ENCODE measurements at places on chromosomes 1 and 21. TPM values are rescaled to one million over a fixed set of nuclear protein-coding genes. Genes with fewer than 3 reads are reported as not detected.

DNA sequence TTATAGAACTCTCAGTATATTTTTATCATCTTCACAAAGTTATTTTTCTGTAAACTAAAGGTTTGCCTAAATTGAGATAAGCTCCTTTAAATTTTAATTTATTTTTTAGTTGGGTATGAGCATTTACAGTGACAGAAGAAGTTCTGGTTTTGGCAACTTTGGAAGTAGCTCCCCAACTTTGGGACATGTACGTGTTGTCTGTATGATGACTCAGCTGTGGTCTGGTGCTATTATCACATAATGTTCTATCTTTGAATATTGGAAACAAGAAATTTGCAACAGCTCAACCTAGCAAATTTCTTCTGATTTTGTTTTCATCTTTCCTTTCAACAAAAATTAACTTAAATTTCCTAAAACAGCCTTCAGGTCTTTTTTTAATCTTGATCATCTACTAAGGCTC lies 46.6 kb upstream of the C1orf105 start:
- H3K27ac ChIP-seq = no peak overlapping the region
- H3K27me3 ChIP-seq = no peaks in the 10 kb centered on the region
- no peak overlapping the region for H3K4me3 ChIP-seq
- peaks cover 20% of the 10 kb centered on the region for H3K4me1 ChIP-seq

DNA sequence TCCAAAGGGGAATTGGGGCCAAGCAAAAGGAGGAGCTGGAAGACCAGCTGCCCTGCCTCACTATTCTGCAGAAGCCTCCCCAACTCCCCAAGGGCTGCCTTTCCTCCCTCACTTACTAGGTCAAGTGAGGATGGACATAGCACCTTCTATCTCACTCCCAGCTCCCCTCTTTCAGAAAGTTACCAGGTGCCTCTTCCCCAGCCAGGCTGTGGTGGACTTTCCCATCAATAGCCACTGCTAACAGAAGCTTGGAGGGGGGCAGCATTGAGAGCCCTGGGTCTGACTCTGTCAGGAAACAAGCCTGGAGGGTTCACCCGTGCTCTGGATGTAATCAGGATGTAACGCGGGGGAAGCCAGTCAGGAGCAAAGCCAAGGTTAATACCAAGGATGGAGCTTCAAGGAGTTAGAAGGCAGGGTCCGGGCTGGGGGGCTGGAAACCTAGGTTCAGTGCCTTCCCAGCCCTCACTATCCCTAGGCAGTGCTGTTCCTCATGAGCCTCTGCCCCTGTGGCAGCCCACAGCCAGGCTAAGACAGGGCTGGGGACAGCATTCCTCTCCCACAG lies 127.8 kb upstream of the NGF start:
- H3K27me3 ChIP-seq = no peaks in the 10 kb centered on the region
- H3K27ac ChIP-seq = no peak overlapping the region
- peaks cover 5% of the 10 kb centered on the region for H3K4me1 ChIP-seq
- no peak for DNase-seq
- no peaks in the 10 kb centered on the region for H3K36me3 ChIP-seq

- no peaks in the 10 kb centered on the region for H3K27me3 ChIP-seq
- H3K4me1 ChIP-seq = no peaks in the 10 kb centered on the region
- no peak overlapping the region for H3K27ac ChIP-seq
- no peak overlapping the region for H3K4me3 ChIP-seq
Observed at GRCh38 chr1:96306809-96307560, 414.6 kb upstream of the PTBP2 start.

DNA sequence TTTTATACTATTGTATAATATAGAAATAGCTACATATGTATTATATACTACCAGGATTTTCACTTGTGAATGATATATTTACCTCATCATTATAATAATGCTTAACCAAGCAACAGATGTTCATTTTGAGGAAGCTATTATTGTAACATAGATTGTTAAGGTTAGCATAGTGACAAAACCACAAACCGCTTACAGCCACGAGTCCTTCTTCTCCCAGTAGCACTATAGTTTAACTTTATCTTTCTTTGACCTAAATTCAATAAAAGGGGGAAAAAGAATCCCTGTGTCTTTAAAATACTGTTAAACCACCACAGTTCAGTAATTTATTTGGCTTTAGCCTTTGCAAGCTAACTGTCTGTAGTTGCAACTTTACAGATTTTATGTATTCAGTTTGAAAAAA lies 1039.4 kb upstream of the B3GALT2 start:
- DNase-seq = no peak
- no peak overlapping the region for H3K4me3 ChIP-seq

DNA sequence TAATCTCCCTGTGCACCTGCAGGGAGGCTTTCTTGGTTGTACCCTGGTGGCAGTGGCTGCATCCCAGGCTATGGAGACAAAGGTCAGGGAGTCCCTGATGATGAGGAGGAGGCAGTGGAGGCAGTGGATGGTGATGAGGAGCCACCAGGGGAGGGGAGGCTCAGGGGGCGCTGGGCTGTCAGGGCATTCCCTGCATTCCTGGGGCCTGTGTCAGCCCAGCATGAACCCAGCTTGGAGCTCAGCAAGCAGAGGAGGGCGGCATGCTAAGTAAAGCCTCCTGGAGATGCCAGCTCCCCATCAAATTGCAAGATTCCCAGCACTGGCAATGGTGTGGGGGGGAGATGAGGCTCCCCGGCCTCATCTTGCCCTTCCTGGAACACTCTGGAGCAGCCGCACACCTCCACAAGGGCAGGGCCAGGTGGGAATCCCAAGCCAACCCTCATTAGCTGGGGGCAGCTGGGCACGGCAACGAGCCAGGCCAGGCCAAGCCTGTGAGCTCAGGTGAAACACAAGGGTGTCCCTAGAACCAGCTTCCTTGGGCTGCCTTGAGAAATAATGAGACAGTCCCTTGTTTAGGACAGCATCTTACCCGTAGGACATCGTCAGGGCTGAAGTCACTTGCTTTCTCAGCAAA lies 469.5 kb downstream of the MATN1 start:
- peaks cover 26% of the 10 kb centered on the region for H3K27me3 ChIP-seq
- H3K4me1 ChIP-seq = no peaks in the 10 kb centered on the region
- no peaks in the 10 kb centered on the region for H3K36me3 ChIP-seq

DNA sequence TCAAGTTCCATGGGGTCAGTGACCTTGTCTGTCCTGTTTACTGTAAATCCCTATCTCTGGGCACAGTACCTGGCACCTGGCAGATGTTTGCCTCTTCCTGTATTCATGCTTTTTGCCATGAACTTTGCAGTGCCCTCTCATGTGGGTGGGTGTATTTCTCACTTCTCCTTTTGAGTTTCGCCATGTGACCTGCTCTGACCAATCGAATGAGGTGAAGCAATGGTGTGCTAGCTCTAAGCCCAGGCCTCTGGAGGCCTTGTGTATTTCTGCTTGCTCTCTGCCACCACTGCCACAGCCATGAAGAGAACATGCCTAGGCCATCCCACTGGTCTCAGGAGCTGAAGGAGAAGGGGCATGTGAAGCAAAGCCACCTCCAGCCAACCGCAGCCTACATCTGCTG lies 185.5 kb upstream of the ZC3H12A start:
- no peaks in the 10 kb centered on the region for H3K36me3 ChIP-seq
- no peak overlapping the region for H3K4me3 ChIP-seq
- peak; percentile 27 for DNase-seq
- peaks cover 2% of the 10 kb centered on the region for H3K4me1 ChIP-seq

DNA sequence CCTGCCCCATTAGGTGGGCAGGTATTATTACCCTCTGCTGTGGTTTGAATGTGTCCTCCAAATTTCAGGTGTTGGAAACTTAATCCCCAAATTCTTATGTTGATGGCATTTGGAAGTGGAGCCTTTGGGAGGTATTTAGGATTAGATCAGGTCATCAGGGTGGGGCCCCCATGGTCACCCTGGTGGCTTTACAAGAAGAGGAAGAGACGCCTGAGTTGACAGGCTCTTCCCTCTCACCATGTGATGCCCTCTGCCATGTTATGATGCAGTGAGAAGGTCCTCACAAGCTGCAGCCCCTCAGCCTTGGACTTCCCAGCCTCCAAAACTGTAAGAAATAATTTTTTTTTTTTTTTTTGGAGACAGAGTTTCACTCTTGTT lies 8.8 kb upstream of the THEMIS2 start:
- no peak overlapping the region for H3K4me3 ChIP-seq
- peaks cover 24% of the 10 kb centered on the region for H3K4me1 ChIP-seq
- DNase-seq = no peak
- no peaks in the 10 kb centered on the region for H3K36me3 ChIP-seq
- no peaks in the 10 kb centered on the region for H3K27me3 ChIP-seq

GRCh38 chr1:8472668-8473067 lies 154.8 kb downstream of the SLC45A1 start:
- peaks cover 4% of the 10 kb centered on the region for H3K36me3 ChIP-seq
- peak; percentile 58 for DNase-seq
- H3K4me3 ChIP-seq = peak overlapping the region; percentile 44
- peak overlapping the region; percentile 64 for H3K27ac ChIP-seq
- H3K27me3 ChIP-seq = no peaks in the 10 kb centered on the region

GRCh38 chr1:108858230-108858950 lies 1.5 kb upstream of the AKNAD1 start:
- peaks cover 4% of the 10 kb centered on the region for H3K27me3 ChIP-seq
- DNase-seq = no peak
- H3K36me3 ChIP-seq = no peaks in the 10 kb centered on the region
- H3K4me1 ChIP-seq = peaks cover 6% of the 10 kb centered on the region
- H3K27ac ChIP-seq = no peak overlapping the region

GRCh38 chr1:239587066-239587465 lies 200.7 kb downstream of the CHRM3 start:
- peaks cover 11% of the 10 kb centered on the region for H3K4me1 ChIP-seq
- peak; percentile 28 for DNase-seq
- peak overlapping the region; percentile 4 for H3K27ac ChIP-seq
- H3K4me3 ChIP-seq = no peak overlapping the region
- H3K27me3 ChIP-seq = no peaks in the 10 kb centered on the region

DNA sequence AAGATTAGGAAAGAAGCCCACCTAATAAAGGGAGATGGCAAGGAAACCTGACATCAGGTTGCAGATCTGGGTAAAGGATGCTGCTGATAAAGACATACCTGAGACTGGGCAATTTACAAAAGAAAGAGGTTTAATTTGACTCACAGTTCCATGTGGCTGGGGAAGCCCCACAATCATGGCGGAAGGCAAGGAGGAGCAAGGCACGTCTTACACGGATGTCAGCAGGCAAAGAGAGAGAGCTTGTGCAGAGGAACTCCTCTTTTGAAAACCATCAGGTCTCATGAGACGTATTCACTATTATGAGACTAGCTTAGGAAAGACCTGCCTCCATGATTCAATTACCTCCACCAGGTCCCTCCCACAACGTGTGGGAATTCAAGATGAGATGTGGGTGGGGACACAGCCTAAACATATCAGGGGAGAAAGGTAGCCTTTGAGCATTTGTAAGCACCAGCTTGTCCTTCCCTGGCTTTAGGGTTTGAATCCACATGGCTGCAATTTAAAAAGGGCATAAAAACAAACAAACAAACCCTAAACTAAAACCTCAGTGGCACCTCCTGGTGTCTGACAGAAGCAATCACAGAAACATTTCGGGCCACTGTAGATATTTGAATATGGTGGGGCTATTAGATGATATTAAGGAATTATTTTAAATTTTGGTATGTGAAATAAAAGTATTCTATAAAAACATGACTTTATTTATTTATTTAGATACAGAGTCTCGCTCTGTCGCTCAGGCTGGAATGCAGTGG lies 33.1 kb downstream of the SLC2A7 start:
- H3K27ac ChIP-seq = no peak overlapping the region
- H3K36me3 ChIP-seq = no peaks in the 10 kb centered on the region
- H3K4me1 ChIP-seq = peaks cover 7% of the 10 kb centered on the region
- no peaks in the 10 kb centered on the region for H3K27me3 ChIP-seq

The GNG4 gene
- 1.9 TPM for total RNA-seq

The COL8A2 gene
- total RNA-seq = 1.9 TPM

The DNAH14 gene
- total RNA-seq = 1.0 TPM

The B3GALT5 gene
- not detected for total RNA-seq

The SYNC gene
- not detected for total RNA-seq

The C1orf174 gene
- 53.1 TPM for total RNA-seq

The TTC22 gene
- 4.8 TPM for total RNA-seq

The LCE3E gene
- total RNA-seq = not detected

All from activated naive CD8-positive, alpha-beta T cell treated with anti-CD3 and anti-CD28 coated beads for 36 hours (primary cell).